ENCODE measurements at places on chromosomes 7 and 10.

DNA sequence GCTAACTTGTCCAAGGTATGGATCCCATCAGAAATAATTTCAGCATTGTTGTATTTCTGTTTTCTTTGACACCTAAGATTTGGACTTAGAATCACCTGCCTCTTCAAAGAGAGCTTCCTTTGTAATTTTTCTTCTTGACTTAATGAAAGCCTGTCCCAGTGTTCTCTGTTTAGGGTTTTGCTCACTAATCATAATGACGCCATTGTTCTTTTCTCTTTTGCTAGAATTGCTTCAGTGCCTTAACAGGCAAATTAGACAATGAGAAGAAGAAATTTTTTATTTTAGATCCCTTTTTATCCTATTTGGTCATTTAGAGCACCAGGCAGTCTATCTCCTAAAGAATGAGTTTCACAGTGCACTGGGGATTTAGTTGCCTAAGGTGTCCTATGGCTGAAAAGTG lies 128.5 kb downstream of the SND1 start:
- DNase-seq: no peak

- DNase-seq: no peak
These were observed 15.3 kb upstream of the KCNIP2 start for GRCh38 chr10:101858723-101859500.

- no peak for DNase-seq
These were observed 130.1 kb downstream of the RGS10 start for GRCh38 chr10:119412244-119413092.

DNA sequence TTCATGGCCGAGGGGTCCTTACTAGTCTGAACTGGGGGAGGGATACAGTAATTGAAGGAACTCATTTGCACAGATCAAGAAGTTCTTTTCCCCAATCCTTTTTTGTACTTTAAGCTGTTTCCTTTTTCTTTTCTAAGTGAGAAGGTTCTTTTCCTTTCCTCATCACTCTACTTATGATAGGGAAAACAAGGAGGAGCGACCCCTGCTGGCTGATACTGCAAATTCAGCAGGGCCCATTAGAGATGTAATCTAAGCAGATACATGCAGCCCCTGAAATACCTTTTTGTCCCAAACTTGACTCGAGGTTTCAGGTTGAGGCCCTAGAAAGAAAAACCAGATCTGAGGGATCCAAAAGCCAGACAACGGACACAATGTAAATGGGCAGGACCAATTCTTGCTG lies 305.5 kb downstream of the DNAJB9 start:
- no peak for DNase-seq

- no peak for DNase-seq
These were observed 78.8 kb upstream of the ANKRD1 start for GRCh38 chr10:90999512-91000172.

DNA sequence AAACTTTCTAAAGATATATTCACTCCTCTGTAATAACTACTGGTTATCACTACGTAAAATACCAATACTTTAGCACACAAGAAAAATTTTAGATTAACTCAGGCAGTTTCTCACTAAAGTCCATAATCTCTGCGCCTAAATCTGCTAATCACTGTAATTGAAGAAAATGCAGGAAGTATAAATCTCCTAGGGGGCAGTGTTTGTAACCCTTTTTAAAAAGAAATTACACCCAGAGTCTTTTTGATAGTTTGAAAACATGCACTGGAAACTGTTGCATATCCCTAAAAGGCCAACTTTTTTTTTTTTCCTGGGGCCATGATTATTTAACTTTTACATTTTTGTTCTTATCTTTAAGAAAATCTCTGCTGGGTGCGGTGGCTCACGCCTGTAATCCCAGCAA lies 209.6 kb downstream of the KIAA1217 start:
- no peak for DNase-seq
